Aorta (tissue), 5 donors: ENCODE measurements at places on chromosomes 3 and 15.
A peak's percentile ranks its signal among the peaks of the same experiment; 100 is the strongest.

DNA sequence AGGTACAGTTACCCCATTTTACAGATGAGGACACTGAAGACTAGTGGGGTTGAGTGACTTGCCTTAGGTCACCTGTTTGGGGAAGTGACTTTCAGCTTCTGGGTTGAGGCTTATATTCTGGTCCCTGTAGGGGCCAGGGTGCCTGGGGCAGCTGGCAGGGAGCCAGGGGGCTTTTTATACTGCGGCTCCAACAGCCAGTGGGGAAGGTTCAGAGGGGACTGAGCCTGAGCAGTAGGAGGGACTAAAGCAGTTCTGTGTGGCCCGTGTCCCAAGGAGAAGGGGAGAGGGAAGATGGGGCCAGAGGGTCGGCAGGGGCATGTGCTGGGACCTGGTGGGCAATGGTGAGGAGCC, 37.7 kb downstream of the SLC6A6 start:
- H3K4me3 ChIP-seq: no peak overlapping the region
- H3K27ac ChIP-seq: no peak overlapping the region
- no peaks in the 10 kb centered on the region for H3K4me1 ChIP-seq
- H3K36me3 ChIP-seq: no peaks in the 10 kb centered on the region

- H3K36me3 ChIP-seq: no peaks in the 10 kb centered on the region
- no peak for DNase-seq
- H3K27ac ChIP-seq: no peak overlapping the region
- no peaks in the 10 kb centered on the region for H3K27me3 ChIP-seq
These were observed 170.6 kb downstream of the MINAR1 start for GRCh38 chr15:79602731-79603130.

GRCh38 chr3:159634483-159634882, 354.2 kb upstream of the IL12A start:
- DNase-seq: no peak
- no peak overlapping the region for H3K27ac ChIP-seq
- H3K27me3 ChIP-seq: no peaks in the 10 kb centered on the region
- no peaks in the 10 kb centered on the region for H3K36me3 ChIP-seq
- no peak overlapping the region for H3K4me3 ChIP-seq

- H3K4me3 ChIP-seq: no peak overlapping the region
- H3K27ac ChIP-seq: no peak overlapping the region
- no peaks in the 10 kb centered on the region for H3K36me3 ChIP-seq
- H3K27me3 ChIP-seq: no peaks in the 10 kb centered on the region
- no peaks in the 10 kb centered on the region for H3K4me1 ChIP-seq
These were observed 435.3 kb upstream of the PDZRN3 start for GRCh38 chr3:74059923-74060600.

DNA sequence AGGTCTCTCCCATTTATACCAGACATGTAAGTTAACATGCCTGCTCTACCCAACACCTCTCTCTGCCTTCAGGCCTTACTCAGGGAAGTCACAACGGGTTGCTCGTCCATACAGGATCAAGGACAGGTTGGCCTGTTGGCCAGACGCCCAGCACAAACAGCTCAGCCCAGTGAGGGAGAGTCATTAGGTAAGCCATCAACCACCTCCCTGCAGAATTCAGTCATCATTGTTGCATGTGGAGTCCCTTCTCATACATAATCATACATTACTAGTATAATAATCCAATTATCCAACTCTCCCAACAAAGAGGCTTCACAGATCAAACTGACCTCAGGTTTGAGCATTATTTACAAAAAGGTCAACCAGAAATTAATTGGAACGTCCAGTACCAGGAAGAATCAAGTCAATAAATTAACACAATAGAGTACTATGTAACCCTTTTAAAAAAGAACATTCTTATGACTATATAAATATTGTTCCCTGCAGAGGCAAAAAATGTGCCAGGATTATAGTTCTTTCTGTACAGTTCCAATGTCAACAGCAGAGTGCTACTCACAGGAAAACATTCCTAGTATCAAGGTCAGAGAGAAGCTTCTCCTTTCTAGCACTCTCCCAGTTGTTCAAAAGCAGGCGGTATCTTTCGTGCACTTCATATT, 33.2 kb downstream of the HOMER2 start:
- H3K4me1 ChIP-seq: no peaks in the 10 kb centered on the region
- no peak overlapping the region for H3K27ac ChIP-seq
- DNase-seq: no peak
- no peak overlapping the region for H3K4me3 ChIP-seq

GRCh38 chr15:43441316-43441715, 51.6 kb downstream of the TP53BP1 start:
- H3K36me3 ChIP-seq: peaks cover 1% of the 10 kb centered on the region
- no peak overlapping the region for H3K27ac ChIP-seq
- no peaks in the 10 kb centered on the region for H3K27me3 ChIP-seq
- no peak overlapping the region for H3K4me3 ChIP-seq
- no peaks in the 10 kb centered on the region for H3K4me1 ChIP-seq
- DNase-seq: no peak

DNA sequence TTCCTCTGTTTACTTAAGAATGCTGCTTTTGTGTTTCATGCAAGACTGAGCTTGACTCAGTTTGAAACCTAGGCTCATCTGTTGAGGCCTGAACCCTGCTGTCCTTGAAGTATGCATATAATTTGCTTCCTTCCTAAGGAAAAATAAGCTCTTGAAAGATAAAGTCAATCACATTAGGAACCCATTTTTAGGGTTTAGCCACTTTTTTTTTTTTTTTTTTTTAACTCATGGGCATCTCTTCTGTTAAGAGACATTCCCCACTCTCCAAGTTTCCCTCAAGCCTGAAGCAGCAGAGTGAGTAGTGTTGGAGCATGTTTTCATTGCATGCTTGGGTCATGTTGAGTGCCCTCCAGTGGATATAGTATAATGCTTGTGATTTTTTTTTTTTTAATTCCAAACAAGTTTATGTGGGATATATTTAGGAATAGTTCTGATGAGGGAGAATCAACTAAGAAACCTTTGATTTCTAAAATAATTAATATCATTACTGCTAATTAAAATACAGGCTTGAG, 3.6 kb downstream of the CTNNB1 start:
- H3K4me1 ChIP-seq: peaks cover 16% of the 10 kb centered on the region
- no peaks in the 10 kb centered on the region for H3K27me3 ChIP-seq
- H3K4me3 ChIP-seq: peak overlapping the region; percentile 20
- no peaks in the 10 kb centered on the region for H3K36me3 ChIP-seq
- H3K27ac ChIP-seq: no peak overlapping the region
